Iris pigment epithelial cell (primary cell): ENCODE measurements at places on chromosomes 12 and 14.

DNA sequence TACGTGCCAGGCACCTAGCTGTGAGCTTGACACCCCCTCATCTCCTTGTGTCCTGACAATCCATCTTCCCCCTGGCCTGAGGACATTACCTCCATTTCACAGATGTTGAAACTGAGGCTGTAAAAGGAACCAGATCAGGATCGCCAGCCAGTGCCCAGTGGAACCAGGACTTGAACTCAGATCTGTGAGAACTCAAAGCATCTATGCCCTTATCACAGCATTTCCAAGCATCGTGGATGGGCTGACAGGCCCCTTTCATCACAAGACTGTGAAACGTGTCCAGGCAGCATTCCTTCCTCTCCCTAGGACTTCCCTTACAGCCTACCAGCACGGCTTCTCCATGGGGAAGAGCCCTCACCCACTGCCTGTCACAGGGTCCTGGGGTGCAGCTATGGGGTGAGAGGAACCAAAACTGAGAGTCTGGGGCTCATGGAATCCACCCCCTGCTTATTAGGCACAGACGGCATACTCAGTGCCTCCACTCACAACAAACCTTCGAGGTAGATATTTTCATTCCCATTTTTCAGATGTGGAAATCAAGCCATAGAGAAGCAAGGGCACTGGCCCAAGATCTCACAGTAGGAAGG, 26.9 kb downstream of the CMKLR1 start:
- DNase-seq: no peak

DNA sequence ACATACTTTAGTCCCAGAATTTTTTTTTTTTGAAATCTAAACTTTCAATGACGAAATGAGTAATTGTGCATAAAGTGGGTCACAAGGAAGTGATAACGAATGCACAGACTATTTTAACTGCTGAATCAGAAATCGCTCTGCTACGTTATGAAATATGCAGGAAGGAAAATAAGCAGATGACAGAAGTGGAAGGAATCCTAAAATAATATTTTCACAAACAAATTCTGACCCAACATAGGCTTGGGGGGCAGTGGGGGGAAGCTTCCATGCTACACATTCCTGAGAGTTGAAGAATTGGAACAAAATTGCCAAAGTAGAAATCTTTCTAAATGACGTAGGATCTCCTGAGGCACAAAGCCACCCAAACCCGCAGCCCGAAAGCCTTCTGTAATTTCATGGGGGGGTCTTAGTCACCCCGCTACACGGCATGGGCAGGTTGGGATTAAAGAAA, 89.6 kb downstream of the ARF6 start:
- peak; percentile 97 for DNase-seq

GRCh38 chr12:23211384-23212320, 586.7 kb downstream of the ETNK1 start:
- DNase-seq: no peak

GRCh38 chr14:72644038-72644437, 249.9 kb downstream of the DPF3 start:
- DNase-seq: no peak

GRCh38 chr12:76866151-76866567, 12.7 kb downstream of the CSRP2 start:
- DNase-seq: no peak

DNA sequence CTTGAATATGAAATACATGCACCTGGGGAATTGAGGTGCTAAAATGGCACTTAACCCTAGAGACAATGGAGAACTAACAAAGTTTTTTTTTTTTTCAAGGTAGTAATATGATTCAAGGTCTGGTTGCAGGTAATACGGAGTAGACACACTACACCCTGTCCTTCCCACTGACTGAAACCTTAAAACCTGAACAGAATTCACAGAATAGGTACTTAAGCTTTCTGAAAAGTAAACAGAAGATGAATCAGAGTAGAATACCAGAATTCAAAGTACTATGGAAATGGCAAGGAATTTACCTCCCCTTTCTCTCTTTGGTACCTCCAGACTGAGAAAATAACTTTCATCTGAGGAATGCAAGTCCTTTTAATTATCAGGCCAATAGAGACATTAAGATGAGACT, 87.2 kb downstream of the PAPLN start:
- no peak for DNase-seq

DNA sequence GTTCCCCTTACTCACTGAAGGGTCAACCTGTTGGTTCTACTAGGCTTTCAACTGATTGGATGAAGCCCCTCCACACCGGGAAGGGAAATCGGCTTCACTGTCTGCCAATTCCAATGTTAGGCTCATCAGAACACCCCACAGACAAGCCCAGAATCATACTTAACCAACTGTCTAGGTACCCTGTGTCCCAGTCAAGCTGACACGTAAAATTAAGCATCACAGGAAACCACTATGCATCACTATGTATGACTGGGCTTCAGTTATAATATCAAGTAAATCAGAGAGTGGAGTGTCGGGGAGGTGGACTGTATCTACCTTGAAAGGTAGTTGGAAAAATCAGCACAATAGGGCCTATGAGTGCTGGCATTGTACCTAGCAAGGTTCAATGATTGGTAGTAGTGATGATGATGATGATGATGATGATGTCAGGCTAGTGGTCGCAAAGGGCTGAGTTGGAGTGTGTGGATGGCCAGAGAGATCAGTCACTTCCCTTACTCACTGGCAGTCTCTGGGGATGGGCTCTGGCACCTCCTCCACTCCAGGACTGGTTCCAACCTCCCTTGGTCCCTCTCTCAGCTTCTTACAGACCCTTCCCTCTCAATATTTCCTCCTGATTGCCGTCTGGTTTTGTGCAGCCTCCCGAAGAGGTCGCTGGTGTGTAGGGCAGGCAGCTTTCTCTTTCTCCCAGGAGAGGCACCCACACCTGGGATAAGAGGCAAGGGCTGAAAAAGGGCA, 3.3 kb upstream of the ATG101 start:
- no peak for DNase-seq

DNA sequence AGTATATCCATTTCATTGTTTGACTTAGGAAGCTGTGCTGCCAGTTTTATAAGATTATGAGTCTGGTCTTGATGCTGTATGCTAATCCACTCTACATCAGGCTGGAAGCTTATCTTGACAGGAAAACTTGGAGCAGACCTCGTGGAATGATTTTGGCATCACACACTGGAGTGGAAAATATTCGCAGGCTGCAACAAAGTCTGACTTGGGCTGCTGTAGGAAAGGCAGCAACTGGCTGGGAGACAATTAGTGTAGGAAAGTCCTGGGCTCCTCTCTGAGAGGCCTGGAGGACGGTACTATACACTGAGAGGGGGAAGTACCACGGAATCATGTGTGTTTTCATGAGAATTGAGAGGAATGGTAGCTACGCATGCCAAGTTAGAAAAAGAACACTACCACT, 383.7 kb downstream of the ETNK1 start:
- DNase-seq: no peak

- no peak for DNase-seq
These were observed 716.4 kb upstream of the NOVA1 start for GRCh38 chr14:27314231-27314630.

GRCh38 chr12:89878950-89879349, 170.3 kb upstream of the ATP2B1 start:
- DNase-seq: no peak

DNA sequence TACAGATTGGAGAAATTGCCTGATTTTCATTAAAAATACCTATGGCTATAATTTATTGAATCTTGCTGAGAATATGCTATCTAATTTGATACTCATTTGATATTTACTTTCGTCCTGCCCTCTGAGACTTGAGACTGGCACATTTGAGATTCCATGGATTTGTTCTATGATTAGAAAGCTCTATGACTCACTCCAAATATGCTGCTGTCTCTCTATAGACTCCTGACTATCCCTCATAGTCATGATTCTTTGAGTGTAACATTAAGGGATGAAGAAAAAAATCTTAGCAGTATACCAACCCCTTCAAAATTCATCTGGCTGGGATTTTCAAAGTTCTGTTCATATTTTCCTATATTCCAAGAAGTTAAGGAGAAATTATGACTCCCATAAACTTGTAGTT, 191.9 kb downstream of the LRIG3 start:
- peak; percentile 58 for DNase-seq

DNA sequence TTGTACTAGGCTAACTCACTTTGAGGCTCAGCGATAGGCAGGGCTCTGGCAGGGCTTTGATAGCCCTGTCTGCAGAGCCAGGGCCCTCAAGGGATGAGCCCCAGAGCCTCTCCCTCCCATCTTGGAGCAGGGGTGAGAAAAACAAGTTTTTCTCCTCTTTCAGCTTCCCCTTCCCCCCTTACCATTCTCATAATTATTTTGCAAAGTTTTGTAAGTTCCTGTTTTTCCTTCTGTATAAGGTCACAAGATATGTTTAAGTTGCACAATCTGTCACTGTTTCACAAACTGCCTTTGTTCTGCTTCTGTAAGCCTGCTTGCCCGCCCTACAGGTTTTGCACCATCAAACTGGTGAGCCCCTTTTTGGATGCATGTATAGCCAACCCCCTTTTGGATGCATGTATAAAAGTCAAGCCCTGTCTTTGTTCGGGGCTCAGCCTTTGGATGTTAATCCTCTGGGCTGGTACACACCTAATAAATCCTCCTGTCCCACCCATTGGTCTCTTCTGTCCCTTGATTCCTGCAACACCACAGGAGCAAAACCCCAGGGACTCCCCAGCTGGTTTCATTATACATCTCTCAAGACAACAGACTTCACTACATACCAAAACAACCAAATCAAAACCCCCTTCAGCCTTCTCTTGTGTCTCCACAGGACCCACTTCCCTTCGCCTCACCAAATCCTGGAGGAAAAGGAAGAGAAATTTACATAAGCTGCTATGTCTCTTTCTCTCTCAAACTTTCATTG, 52.5 kb upstream of the RESF1 start:
- peak; percentile 40 for DNase-seq

DNA sequence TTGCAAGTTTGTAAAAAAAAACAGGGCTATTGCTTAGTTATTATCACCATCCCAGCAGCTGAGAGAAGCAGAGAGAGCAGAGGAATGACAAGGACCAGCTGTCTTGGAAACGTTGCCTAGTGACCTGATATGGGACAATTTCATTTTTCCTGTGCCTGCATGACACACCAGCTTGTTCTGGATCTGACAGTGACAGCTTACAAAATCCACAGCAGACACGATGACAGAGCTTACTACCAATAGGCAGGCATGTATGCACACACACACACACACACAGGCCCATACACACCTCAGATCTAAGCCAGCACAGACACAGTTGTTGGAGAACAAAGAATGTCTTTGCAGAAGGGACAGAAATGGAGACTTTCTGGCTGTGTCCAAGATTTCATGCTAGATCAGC, 25.4 kb downstream of the HSPB8 start:
- DNase-seq: no peak

- DNase-seq: no peak
These were observed 25.9 kb upstream of the OR4E1 start for GRCh38 chr14:21699551-21699950.

DNA sequence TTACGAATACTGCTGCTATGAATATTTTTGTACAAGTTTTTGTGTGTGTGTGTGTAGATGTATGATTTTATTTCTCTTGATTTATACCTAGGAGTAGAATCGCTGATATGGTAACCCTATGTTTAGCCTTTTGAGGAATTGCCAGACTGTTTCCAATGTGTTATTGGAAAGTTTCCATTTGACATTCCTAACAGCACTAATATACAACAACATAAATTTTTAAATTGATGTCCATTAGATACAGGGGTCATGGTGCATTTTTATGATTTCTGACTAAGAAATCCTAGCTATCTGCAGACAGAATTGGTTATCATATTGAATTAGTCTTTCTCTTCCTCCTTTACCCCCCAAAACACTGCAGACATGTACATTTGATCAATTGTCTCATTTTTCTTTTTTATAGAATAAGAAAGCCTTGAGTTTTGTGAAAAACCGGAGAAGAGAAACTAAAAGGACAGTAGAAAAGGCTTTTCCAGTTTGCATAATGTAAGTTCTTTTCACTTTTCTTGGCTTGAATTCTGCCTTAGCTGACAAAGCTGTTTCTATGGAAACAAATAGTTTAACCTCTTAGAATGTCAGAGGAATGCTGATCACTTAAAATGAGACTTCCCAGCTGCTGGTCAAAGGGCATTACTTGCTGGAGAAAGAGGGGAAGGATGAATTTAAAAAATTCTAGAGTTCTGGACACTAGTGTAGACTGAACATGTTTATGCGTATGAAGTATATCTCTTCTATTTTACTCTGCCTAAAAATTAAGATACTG, 28.2 kb downstream of the PALS1 start:
- DNase-seq: peak; percentile 79

DNA sequence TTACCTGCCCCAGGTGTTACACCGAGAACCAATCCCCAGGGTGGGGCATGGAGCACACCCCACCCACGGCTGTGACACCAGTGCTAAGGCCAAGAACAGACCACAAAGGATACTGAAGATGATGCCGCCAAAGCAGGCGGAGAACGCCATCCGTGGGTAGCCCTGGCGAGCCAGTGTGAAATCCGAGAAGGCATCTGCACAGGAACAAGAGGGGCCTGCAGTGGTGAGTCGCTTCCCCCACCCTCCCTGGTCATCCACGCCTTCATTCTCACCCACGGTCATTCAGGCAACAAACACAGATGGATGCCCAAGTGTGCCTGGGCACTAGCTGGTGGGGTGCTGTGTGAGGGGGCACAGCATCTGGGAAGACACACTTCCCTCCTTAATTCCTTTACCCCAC, 28.5 kb downstream of the SLC8B1 start:
- no peak for DNase-seq

- peak; percentile 69 for DNase-seq
These were observed 16.8 kb downstream of the ATP5MC2 start for GRCh38 chr12:53659011-53659551.

DNA sequence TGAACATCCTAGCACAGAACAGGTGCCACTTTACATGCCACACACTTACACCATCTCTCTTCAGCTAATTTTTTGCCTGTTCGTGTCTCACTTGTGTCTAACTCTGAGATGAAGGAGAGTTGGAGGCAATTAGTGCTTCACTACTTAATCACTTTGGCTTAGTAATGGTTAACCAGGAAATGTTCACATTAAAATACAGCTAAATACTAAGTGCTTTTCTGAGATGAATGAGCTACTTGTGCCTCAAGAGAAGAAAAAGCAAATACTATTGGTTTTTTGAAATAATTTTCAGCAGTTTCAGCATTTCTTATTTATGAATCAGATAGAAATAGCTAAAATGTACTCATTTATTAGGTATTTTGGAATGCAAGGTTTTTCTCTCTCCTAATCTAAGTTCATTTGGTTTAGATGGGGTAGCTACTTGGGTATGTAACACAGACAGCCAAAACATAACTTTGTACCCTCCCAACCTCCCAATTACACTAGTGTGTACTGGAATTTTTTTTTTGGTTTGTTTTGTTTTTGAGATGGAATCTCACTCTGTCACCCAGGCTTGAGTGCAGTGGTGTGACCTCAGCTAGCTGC, 1474.1 kb upstream of the SEL1L start:
- peak; percentile 5 for DNase-seq

GRCh38 chr14:22515929-22516328, 73.1 kb downstream of the DAD1 start:
- no peak for DNase-seq

- no peak for DNase-seq
These were observed 42.3 kb upstream of the MMP17 start for GRCh38 chr12:131785763-131786330.
